Uterus (tissue), 4 donors: ENCODE measurements at places on chromosomes 5 and 9. TPM values are rescaled to one million over a fixed set of nuclear protein-coding genes. Genes with fewer than 3 reads are reported as not detected.

DNA sequence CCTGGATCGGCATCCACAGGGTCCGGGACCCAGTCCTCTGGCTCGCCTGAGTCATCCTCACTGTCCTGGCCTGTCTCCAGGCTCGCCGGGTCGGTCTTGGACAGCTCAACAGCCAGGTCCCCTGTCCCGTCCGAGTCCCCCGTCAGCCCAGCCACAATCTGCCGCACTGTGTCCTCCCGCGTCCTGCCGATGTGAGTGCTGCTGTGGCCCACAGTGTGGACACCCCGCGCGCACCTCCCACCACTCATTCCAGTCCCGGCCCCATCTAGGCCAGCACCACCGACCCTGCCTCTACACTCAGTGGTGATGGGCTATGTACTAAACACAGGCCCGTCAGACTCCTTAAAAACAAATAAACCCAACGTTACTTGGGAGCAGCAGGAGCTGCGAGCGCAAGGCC lies 6.7 kb downstream of the ANAPC2 start:
- no peak for DNase-seq
- H3K36me3 ChIP-seq = no peaks in the 10 kb centered on the region
- H3K4me3 ChIP-seq = no peak overlapping the region
- no peaks in the 10 kb centered on the region for H3K27me3 ChIP-seq

MSMP gene
- total RNA-seq = not detected

PCDHB10 gene
- total RNA-seq = 2.6 TPM

- no peaks in the 10 kb centered on the region for H3K36me3 ChIP-seq
- no peak for DNase-seq
- H3K4me1 ChIP-seq = no peaks in the 10 kb centered on the region
These were observed 140.8 kb downstream of the SLC12A2 start for GRCh38 chr5:128224336-128224735.

- H3K4me3 ChIP-seq = no peak overlapping the region
- no peaks in the 10 kb centered on the region for H3K36me3 ChIP-seq
- H3K27me3 ChIP-seq = no peaks in the 10 kb centered on the region
- no peak for DNase-seq
These were observed 8.0 kb downstream of the PDCD1LG2 start for GRCh38 chr9:5518171-5518936.

WNT8A gene
- not detected for total RNA-seq

DBH gene
- total RNA-seq = not detected

DNA sequence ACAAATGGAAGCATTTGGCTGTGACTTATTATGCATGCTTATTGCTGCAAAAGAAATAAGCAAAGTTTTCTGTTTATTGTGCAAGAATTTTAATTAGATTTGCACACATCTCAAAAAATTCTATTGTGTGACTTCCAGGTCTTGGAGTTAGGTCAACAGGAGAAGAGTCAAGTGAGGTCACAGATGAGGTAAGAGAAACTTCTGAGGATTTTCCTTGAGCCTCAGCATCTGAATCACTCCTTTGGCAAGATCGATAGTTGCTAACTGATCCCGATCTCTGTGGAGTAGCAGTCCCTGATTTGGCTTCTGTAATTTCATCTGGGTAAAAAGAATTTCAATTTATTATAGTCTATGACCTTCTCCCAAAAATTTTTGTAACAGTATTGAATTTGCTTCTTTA lies 6.9 kb upstream of the TTC33 start:
- no peak overlapping the region for H3K27ac ChIP-seq
- DNase-seq = no peak
- no peaks in the 10 kb centered on the region for H3K36me3 ChIP-seq
- H3K4me1 ChIP-seq = no peaks in the 10 kb centered on the region

HCN1 gene
- not detected for total RNA-seq
